ENCODE measurements at places on chromosomes 7 and 10.

GRCh38 chr7:55101359-55101758, 82.5 kb downstream of the EGFR start:
- no peak for DNase-seq

DNA sequence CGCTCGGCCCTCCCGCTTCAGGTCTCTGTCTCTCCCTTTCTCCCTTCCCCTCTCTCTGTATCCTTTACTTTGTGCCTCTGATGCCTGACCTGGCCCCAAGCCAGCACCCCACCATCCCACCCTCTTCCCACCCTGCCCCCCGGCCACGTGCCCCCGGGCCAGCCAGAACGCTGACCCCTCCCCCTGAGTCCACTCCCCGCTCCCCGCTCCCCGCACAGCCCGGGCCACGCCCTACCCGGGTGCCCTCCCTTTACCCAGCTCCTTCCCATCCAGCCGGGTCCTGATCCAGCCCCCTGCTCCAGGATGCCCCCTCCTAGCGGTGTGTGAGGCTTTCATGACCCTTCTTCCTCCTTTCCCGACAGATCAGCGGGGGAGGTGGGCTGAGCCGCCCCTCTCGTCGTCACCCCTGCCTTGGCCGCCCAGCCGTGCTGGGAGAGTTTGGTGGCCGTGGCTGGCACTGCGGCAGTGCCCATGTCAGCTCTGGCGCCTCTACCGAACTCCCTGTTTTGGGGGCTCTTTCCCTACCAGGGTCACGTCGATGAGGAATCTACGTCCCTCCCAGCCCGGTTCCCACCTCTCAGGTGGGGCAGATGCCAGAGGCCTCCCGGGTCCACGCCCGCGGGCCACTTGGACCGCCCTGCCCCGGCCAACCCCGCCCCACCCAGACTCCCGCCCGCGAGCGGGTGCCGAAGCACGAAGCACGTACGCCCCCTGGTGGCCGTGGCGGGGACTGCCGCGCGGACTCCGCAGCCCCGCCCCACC, 127.4 kb downstream of the UBE2H start:
- peak; percentile 76 for DNase-seq

DNA sequence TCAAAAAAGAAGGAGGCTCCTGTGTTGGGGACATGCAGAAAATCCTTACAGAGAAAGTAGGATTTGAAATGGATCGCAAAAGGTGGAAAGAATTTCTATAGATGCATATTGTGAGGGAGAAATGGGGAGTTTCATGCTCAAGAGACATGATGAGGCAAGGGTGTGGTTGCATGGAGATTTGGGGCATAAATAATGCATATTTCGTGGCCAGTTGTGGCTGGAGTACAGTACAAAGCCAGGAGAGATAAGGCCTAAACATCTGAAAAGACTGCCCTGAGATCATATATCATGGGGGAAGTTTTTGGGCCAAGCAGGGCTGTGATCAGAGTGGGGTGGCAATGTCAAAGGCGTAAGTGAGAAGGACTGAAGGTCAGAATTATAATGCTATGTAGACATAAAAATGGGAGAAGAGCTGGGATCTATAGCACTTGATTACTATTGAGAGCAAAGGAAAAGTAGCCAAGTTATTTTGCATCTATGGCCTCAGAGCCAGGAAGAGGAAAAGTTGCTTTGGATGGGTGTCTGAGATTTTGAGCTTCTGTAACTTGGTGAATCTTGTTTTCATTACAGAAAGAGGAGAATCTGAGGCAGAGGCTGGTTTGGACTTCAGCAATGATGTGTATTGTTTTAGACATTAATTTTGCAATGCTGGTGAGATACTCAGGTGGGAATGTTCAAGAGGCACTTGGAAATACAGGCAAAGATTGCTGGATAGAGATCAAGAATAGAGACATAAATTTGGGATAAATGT, 166.6 kb downstream of the INHBA start:
- no peak for DNase-seq

DNA sequence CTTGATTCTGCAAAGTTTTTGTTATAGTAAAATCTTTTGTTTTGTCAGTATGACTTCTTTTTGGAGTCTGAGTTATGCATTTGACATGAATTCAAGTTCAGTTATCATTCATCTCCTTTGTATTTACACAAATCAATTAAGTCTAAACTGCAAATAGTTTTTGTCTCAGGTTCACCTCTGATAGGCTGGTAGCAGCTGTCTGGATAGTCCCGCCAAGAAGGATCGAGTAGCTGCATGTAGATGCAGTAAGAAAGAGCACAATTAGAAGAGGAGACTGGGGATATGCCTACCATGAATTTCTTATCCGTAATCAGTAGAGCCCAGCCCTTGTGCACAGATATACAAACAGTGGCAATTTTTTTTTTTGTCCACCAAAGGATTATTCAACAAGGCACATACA, 392.5 kb upstream of the ETV1 start:
- DNase-seq: no peak

- DNase-seq: no peak
Observed at GRCh38 chr10:6038071-6038631, 24.0 kb downstream of the IL2RA start.

DNA sequence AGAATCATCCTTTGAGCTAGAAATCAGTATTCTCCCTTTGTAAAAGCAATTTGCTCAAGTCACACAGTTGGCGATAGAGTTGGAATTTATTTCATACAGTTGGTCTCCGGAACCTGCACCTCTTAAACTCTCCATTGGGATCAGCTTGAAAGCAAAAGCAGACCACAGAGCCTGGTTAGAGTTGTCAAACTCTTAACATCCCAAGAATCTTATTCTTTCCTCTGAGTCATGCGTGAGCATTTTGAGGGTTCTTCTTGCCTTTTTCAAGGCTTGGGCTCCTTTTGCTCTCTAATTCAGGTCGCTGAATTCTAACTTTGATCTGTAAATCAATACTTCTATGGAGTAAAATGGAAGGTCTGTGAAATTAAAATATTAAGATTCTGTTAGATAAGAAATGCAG, 19.6 kb upstream of the SCIN start:
- DNase-seq: no peak

DNA sequence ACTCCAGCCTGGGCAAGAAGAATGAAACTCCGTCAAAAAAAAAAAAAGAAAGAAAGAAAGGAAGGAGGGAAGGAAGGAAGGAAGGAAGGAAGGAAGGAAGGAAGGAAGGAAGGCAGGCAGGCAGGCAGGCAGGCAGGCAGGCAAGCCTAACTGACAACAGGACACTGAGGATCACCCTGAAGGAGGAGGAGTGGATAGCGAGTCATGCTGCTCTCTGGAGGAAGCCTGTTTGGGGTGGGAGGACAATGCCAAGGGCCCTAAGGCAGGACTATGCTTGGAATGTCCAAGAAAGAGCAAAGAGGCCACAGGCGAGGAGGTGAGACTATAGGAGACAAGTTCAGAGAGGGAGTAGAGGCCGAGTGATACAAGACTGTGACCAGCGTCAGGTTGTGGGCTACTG, 107.0 kb upstream of the PARD3 start:
- DNase-seq: no peak

GRCh38 chr7:155258226-155258560, 39.5 kb upstream of the INSIG1 start:
- DNase-seq: no peak
